ENCODE measurements at places on chromosomes 2 and 18.

- DNase-seq = no peak
These were observed 35.6 kb downstream of the SLC25A12 start for GRCh38 chr2:171858397-171858958.

GRCh38 chr2:42368817-42369531 lies 8.0 kb upstream of the COX7A2L start:
- DNase-seq = no peak

DNA sequence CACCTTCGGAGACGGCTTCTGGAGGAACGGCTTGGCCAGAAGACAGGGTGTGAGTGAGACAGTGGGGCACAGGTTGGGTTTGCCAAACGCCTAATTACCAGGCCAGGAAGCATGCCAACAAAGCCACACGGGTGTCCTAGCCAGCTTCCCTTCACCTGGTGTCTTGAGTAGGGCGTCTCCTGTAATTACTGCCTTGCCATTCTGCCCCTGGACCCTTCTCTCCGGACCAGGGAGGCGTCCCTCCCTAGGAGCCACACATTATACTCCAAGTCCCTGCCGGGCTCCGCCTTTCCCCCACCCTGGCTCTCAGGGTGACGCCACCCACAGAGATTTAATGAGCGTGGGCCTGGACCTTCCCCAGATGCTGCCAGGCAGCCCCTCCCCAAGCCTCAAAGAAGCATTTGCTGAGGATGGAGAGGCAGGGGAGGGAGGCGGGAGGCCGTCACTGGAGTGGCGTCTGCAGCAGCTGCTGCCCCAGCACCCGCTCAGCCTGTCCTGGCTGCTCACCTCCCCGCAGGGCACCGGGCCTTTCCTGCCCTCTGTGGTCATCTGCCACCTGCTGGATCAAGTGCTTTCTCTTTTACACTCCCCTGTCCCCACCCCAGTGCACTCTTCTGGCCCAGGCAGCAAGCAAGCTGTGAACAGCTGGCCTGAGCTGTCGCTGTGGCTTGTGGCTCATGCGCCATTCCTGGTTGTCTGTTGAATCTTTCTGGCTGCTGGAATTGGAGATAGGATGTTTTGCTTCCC lies 20.7 kb downstream of the FOSL2 start:
- DNase-seq = no peak

DNA sequence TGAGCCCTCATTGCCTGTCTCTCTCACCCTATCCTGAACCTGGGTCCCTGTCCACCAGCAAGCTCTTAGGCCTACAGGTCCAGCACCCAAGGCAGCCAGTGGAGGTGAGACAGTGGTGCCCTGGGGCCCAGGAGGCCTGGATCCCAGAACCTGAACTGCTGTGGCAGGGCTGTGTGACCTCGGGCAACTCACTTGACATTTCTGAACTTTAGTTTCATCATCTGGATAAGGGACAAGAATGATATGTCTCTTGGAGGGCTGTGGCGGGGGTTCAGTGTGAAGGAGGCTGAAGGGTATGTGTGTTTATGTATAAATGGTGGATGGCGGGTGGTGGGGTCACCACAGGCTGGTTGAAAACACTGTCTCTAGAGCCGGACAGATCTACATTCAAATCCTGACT lies 10.9 kb downstream of the CIB4 start:
- no peak for DNase-seq

- no peak for DNase-seq
These were observed 571.4 kb upstream of the ZNF804A start for GRCh38 chr2:184026961-184027360.

- no peak for DNase-seq
These were observed 181.5 kb upstream of the ZFP36L2 start for GRCh38 chr2:43407935-43408334.

DNA sequence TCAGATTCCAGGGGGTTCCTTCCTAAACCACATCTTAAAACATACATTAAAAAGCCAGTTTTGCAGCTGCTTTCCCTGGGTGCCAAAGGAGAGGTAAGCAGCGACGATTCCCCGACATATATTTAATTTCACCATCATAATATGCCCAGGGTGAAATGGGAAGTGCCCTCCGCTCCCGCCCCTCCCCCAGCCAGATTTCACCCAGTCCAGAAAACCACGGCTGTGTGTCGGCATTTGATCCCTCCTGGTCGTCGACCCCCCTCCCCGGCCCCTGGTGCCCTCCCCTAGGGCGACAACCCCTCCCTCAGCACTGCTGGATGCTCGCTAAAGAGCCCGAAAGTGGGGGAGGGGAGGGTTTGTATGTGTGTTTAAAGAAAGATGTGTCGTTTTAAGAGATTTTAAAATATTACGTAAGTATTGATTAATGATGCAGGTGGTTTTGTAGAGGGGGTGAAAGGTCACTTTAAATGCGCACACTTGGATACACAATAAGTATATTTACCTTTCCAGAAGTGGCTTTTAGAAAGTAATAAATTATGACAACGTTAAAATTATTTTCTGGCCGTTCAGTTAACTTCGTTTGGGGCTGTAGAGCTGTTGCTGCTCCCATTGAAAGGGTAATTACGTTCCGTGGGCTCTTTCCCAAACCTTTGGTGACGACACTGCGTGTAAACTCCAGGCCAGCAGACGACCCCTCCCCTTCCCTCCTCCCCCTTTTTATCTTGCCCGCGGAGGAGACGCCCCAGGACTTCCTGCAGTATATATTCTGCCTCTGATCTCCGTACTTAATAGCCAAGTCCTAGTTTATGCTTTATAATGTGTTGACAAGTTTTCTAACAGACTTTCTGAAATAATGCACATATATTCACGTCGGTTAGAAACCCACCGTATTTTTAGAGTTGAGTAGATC lies 3.4 kb upstream of the BCL11A start:
- no peak for DNase-seq

GRCh38 chr2:168538534-168538933 lies 82.5 kb downstream of the CERS6 start:
- DNase-seq = no peak

DNA sequence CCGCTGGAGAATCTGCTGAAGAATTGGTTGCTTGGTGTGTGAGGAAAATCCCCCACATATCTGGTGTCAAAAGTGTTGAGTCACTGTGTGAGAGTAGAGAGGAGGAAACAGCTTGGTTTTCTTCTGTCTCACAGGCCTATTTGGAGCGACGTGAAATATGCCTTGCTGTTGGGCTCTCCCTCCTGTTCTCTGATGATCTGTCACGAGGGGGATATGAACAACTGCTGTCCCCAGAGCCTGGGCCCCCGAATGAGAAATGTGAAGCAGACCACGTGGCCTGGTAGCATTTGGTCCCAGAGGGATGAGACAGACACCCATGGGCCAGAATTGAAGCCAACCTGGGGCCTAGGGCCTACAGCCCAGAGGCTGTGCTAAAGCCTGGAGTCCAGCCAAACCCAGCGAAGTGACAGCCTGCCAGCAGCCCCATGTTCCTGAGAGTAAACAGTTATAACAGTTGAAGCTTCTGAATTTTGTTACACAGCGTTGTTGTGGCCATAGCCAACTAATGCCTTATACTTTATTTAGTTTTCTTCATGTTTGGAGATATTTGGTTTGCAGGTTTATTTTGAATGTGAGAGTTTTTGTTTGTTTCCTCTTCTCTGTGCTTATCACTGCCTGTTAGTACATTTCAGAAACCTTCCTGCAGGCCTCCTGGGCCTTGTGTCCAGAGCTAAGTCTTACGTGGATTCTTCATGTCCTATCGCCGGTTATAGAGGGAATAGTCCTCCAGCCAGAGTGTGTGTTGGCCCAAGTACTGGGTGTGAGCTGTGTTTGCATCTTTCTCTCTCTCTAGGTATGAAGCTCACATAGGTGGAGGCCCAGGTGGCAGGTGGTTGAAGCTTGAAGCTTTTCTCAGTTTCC lies 18.7 kb upstream of the COLEC12 start:
- DNase-seq = no peak

DNA sequence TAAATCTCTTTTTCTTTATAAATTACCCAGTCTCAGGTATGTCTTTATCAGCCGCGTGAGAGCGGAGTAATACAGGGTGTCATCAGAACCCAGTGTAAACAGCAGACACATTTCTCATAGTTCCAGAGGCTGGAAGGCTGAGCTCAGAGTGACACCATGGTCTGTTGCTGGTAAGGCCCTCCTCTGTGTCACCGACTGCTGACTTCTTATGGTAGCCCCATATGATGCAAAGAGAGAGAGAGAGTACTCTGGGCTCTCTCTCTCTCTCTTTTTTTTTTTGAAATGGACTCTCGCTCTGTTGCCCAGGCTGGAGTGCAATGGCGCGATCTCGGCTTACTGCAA lies 60.0 kb downstream of the SNORC start:
- DNase-seq = no peak

DNA sequence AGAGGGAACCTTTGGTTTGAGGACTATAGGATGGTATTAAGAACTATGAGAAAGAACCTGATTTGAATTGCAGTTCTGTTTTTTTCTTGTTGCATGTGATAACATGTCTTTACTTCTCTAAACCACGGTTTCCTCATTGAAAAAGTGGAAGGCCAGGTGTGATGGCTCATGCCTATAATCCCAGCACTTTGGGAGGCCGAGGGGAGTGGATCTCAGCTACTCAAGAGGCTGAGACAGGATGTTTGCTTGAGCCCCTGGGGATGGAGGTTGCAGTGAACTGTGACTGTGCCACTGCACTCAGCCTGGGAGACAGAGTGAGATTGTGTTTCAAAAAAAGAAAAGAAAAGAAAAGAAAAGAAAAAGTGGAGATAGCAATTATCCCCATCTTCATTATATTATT lies 32.3 kb downstream of the SCN9A start:
- no peak for DNase-seq
